Sigmoid colon (tissue), 7 donors: ENCODE measurements at places on chromosomes 7 and 10. TPM values are rescaled to one million over a fixed set of nuclear protein-coding genes. Genes with fewer than 3 reads are reported as not detected.

GRCh38 chr10:70258216-70258615, 25.0 kb upstream of the PPA1 start:
- no peak for DNase-seq

GRCh38 chr10:17229016-17229716, 1.1 kb downstream of the VIM start:
- DNase-seq, result peak; percentile 97

DNA sequence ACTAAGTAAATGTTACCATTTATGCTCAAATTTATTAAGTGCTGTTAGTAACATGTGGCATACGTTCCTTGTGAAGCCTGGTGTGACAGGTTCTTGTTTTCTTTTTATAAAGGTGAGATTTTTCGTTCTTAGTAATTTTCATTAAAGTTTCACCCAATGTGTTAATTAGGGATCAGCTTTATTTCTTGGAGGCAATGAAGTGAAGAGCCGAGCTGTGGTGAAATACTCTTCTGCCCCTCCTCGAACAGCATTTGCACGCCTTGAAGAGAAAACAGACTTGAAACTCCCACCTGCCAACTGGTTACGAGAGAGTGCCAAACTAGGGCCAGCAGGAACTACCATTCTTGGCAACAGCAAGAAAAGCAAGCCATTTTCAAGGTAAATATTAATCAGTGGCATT, 1.5 kb downstream of the EDRF1 start:
- DNase-seq, result no peak

DNA sequence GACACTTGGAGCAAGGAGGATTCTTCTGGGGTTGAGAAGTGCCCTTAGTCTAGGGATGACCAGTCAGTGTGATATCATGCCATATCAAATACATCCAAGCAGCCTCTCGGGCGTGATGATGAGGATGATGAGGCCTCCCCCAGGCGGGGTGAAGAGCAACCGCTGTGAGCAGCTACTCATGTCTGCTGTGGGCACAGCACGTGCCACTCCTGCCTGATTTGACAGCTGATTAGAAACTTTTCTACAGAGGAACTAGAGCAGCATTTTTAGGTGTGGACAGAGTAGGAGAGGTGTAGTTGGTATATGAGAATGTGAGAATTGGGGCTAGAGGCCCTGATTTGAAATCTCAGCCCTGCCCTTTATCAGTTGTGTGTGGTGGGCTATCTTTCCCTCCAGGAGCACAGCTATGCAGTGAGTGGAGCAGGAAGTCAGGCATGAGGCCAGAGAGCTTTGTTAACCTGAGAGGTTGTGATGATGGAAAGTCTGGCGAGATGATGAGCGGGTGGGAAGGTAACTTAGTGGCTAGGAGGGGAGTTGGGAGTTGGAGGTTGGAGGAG, 49.6 kb upstream of the COBL start:
- DNase-seq, result no peak

DNA sequence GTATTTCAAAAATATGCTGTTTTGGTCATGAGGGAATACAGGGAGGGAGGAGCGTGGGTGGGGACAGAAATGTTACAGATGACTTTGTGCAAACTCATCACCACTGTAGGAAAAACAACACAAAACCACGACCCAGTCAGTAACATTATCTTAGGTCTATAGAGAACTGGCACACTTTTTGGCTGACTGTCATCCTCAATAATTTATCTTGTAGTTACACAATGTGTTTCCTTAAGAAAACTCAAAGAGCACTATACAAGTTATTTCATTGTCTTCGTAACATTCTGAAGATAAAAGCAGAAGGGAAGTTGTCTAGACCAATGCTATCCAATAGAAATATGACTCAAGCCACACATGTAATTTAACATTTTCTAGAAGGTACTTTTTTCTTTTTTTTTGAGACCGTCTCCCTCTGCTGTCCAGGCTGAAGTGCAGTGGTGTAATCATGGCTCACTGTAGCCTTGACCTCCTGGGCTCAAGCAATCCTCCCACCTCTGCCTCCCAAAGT, 16.9 kb upstream of the CDK14 start:
- DNase-seq, result no peak

DNA sequence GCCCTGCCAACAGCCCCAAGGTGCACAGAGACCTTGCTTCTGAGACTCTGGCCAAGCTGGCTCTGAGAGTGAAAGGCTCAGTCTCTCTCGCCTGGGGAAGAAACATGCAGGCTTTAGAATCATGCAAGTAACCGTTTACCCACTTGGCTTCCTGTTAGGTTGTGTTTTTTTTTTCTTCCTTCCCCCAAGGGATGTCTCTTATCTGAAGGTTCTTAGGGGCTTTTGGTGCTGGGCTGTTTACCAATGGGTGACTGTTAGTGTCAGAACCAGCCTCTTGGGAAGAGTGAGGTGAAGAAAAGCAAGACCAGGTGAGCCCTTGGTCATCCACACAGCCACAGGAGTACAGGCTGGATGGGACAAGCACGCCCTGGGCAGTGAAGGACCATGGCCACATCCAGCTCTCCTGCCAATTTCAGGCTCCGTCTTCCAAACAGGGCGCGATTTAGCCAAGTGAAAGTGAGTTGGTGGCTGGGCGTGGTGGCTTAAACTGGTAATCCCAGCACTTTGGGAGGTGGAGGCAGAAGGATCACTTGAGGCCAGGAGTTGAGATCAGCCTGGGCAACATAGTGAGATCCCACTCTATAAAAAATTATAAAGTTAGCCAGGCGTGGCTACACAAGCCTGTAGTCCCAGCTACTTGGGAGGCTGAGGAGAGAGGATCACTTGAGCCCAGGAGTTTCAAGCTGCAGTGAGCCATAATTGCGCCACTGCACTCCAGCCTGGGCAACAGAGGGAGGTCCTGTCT, 76.3 kb upstream of the CUX1 start:
- no peak for DNase-seq

GRCh38 chr7:51666266-51666665, 349.7 kb upstream of the COBL start:
- DNase-seq, result no peak

DNA sequence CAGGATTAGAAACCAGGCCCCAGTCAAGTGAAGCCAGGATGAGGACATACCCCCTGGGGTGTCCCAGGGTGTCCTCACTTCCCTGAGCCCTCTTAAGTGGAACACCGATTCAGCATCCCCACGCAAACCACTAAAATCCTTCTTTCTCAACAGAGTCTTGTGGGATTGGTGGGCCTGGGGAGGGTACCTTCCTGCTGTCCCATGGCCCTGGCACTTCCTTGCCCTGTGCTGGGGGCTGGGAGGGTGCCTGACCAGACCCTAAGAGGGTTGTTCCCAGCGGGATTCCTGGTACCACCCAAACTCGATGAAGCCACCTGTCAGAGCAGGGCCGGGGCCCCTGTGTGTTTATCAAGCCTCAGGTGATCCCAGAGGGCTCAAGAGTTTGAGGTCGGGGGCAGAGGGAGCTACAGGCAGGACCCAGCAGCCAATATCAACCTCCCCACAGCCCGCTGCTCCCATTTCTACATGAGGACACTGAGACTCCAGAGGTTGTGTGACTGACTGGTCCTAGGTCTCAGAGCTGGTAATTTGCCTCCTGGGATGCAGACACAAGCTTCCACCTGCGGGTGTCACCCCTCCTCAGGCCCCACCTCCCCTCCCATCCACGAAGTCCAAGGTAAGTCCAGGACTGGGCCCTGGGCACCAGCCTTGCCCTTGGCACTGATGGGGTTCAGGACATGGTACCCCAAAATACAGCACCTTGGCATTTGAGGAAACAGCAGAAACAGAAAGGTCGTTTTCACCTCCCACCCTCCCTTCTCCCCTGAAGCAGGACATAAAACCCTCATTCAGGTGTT, 31.4 kb downstream of the OAT start:
- DNase-seq, result peak; percentile 58

DNA sequence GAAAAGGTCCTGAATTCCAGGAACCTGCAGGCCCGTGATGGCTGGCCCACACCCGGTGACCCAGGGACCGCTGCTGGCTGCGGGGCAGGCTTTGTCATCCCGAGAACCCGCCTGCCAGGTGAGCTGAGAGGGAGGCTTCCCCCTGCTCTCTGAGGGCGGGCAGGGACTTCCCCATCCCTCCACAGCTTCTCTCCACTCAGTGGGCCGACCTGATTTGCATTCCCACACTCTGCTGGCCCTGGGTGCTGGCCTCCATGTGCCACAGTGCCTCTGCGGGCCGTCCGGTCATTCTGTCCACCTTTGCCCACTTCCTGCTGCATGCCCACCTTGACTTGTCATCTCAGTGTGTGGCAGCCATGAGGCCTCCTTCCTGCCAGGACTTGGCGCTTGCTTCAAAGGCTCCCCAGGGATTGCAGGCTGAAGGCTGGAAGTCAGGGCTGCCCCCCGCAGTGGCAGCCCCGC, 35.3 kb downstream of the PALD1 start:
- no peak for DNase-seq

DNA sequence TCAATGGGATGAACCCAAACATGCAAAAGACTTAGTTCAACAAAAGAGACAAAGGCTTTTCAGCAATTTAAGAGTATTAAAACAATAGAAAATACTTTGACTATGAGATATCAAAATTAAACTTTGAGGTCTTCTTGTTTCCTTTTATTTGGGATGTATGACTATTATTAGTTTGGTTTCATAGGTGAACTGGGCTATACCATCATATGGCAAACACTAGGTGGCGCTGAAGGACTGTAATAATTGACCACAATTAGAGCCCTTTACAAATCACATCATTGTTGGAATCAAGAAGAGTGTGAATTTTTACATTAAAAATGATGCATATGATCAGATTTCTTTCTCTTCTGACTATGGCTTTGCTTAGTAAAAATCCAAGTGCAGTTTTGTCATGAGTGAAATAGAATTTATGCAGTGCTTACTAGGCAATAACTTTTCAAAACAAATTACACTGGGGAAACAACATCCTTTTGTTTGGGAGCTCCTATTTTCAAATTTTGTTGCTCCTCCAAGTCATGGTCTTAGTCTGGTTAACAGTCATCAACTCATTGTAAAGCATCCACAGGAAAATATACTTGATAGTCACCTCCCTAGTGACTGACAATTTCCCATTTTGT, 14.7 kb upstream of the NXPH1 start:
- no peak for DNase-seq

NPFFR1 gene
- not detected for total RNA-seq

PRSS37 gene
- total RNA-seq, result not detected

SPDYE11 gene
- not detected for total RNA-seq
